ENCODE measurements at places on chromosomes 2 and 18. TPM values are rescaled to one million over a fixed set of nuclear protein-coding genes. Genes with fewer than 3 reads are reported as not detected.

SCYGR4 gene
- not detected for total RNA-seq

PAIP2B gene
- total RNA-seq, result 0.18 TPM

DNA sequence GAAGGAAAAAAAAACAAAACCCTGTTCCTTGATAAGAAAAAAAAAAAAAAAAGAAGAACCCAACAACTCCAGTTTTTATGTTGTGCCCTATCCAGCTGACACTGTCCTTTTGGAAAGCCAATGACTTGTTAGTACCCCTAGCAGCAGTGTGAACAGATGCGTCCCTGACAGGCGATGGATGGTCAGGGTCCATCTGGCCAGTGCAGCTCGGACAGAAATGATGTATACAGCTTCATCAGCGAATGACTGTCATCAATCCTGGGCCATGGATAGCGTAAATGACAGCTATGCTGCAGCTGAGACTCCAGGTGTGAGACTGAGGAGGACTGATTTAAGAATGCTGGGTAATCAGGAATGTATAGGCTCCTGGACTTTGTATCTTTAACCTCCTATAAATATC lies 318.8 kb upstream of the FIGN start:
- H3K36me3 ChIP-seq, result no peaks in the 10 kb centered on the region
- no peaks in the 10 kb centered on the region for H3K4me1 ChIP-seq
- H3K27me3 ChIP-seq, result no peaks in the 10 kb centered on the region
- no peak overlapping the region for H3K27ac ChIP-seq
- no peak for DNase-seq

GRCh38 chr2:232456296-232457120 lies 555 bp downstream of the ALPI start:
- no peak overlapping the region for H3K4me3 ChIP-seq
- no peaks in the 10 kb centered on the region for H3K36me3 ChIP-seq
- no peak for DNase-seq
- peaks cover 24% of the 10 kb centered on the region for H3K27me3 ChIP-seq
- H3K4me1 ChIP-seq, result no peaks in the 10 kb centered on the region

- no peaks in the 10 kb centered on the region for H3K36me3 ChIP-seq
- no peaks in the 10 kb centered on the region for H3K4me1 ChIP-seq
- H3K4me3 ChIP-seq, result no peak overlapping the region
- no peaks in the 10 kb centered on the region for H3K27me3 ChIP-seq
Measured at GRCh38 chr2:198664321-198664720, 793.4 kb downstream of the SATB2 start.
